ENCODE measurements at places on chromosomes 5 and 9.

DNA sequence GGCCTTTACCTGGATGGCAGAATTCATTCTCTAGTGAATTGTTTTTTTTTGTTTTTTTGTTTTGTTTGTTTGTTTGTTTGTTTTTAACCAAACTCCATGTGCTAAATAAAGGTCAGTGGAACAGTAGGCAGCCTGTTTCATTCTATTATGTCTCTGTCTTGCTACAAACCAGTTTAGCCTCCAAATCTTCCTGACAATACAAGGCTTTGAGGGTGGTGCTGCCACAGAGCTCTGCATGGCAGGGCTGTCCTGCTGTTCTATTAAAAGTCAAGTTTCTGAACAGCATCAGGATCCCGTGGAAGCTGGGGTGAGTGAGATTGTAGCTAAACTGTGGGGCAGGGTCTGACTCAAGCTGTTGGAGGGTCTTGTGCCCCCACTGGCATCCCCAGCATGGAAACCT, 144.1 kb upstream of the MAST4 start:
- no peak for DNase-seq

- no peak for DNase-seq
Observed at GRCh38 chr5:181028032-181028819, 11.8 kb upstream of the BTNL9 start.

DNA sequence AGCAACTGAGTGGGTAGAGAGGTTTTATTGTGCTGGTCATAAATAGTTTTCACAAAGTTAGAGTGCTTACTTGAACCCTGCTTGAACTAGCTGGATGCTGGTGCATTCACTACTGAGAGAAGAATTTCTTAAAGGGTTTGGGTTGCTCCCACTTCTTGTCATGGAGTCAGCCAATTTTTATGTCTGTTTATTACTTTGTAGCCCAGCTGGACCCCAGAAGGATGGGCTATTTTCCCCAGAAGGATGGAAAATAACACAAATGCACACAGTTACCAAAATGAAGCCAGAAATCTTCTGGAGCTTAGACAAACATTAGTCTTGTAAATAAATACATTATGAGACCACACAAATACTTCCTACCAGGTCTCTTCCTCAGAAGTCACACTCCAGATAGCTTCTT, 480.8 kb upstream of the TNC start:
- peak; percentile 29 for DNase-seq

DNA sequence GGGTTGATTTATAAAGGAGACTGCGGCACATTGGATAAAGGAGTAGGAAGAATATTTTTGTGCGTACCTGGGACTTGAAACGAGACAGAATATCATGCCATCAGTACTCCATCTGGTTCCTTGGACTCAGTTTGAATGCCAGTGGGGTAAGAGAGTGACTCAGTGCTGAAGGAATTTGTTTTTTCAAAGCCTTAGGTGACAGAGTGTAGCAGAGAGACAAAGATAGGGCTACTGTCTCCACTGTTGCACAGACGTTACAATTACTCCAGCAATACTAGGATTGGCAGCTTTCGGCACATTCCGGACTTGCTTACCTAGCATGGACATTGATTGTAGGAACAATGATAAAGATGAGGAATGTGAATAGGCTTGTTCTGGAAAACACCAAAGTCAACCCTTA, 250.7 kb downstream of the KCTD16 start:
- no peak for DNase-seq

- peak; percentile 62 for DNase-seq
Observed at GRCh38 chr5:160097991-160098390, 21.3 kb downstream of the PWWP2A start.

GRCh38 chr5:548256-548655, 24.0 kb upstream of the SLC9A3 start:
- DNase-seq, result no peak

DNA sequence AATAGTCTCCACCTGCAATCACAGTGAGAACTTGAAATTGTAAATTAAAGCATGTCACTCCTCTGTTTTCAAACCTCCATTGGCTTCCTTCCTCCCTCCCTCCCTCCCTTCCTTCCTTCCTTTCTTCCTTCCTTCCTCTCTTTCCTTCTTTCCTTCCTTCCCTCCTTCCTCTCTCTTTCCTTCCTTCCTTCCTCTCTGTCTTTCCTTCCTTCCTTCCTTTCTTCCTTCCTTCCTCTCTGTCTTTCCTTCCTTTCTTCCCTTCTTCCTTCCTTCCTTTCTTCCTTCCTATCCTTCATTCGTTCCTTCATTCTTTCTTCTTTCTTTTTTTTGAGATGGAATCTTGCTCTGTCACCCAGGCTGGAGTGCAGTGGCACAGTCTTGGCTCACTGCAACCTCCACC, 595.0 kb upstream of the ZNF608 start:
- DNase-seq, result no peak

DNA sequence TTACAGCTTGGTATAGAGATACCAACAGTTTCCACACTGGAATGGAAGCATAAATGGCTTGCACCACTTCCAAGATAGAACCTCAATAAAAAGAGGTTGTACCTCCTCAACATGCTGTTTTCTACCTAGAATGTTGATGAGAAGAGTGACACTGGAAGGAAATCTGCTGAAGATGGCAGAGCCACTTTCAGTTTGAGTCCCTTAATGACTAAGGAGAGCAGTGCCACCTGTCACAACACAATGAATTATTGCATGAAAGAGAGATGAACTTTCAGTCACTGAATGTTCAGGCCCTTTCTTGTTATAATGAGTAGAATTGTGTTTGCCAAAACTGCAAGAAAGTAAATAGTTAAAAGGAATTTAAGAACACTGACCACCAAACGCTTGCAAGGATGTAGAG, 958.5 kb downstream of the DTWD2 start:
- no peak for DNase-seq

DNA sequence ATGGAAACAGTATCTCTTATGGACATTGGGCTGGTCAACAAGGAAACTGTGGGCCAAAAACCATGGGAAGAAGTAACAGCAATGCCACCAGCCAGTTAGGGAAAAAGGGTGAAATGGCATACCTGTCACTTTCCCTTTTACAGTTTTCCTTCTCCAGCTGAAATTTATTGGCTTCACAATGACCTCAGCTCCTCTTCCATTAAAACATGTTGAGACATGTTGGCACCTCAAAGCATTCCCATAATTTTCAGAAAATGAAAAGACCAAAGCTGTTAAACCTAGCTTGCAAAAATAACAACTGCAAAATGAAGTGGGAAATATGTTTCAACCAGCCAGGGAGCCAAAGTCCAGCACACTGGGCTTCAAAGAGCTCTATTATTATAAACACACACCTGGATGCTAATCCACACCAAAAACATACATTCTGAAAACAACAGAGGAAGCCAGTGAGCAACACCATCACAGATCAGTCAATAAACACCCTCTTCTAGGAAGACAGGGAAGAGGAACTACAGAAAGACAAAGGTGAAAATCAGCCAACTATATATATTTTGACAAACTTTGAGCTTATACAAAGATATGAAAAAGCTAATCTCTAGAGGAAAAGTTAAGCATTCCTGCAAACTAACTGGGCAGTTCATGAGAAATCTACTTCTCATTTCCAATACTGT, 78.4 kb upstream of the PTGER4 start:
- no peak for DNase-seq

DNA sequence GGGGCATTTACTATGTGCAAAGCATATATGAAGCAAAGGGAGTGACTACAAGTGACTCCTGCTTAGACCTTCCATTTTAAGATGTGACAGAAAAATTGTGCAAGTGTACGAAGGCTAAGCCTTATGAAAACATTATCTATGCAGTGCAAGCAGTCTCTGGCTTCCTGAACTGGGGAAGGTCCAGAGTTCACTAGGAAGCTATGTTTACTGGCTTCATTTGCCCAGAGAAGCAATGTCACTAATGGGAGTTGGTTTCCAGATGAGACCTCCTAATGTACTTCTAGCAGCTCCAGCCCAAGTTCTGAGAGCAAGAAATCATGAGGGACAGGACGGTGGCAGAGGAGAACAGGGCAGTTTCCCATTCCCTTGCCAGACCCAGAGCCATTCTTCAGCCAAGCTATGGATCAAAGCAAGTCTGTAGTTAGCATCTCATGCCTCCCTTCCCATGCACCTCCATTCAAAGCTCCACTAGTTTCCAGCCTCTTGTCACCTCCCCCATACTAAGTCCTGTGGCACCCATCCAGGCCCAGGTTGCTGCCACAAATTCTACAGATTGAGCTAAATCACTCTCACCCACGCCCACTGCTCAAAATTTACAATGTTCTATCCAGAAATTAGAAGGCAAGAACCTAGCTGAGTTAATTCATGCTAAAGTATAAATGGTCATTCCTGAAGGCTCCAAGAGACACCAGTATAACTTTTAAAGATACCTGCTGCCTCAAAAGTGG, 21.8 kb downstream of the MCTP1 start:
- no peak for DNase-seq
